ENCODE measurements at places on chromosomes 12 and 14.

GRCh38 chr12:81162391-81163136 lies 84.7 kb downstream of the ACSS3 start:
- no peak for DNase-seq

DNA sequence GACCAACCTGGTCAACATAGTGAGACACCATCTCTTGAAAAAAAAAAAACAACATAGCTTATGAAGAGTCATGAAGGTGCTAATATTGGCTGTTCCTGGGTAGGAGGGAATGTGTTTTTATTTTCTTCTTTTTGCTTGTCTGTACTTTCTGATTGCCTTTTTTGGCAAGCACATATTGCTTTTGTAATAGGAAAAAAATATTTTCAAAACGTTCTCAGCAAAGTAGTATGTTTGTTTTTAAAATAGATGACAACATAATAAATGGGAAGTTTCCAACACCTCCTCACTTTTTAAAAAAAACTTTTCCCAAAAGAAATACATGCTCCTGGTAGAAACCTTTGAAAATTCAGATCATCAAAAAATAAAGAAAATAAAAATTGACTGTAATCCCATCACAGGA lies 20.9 kb downstream of the FOS start:
- DNase-seq = no peak

DNA sequence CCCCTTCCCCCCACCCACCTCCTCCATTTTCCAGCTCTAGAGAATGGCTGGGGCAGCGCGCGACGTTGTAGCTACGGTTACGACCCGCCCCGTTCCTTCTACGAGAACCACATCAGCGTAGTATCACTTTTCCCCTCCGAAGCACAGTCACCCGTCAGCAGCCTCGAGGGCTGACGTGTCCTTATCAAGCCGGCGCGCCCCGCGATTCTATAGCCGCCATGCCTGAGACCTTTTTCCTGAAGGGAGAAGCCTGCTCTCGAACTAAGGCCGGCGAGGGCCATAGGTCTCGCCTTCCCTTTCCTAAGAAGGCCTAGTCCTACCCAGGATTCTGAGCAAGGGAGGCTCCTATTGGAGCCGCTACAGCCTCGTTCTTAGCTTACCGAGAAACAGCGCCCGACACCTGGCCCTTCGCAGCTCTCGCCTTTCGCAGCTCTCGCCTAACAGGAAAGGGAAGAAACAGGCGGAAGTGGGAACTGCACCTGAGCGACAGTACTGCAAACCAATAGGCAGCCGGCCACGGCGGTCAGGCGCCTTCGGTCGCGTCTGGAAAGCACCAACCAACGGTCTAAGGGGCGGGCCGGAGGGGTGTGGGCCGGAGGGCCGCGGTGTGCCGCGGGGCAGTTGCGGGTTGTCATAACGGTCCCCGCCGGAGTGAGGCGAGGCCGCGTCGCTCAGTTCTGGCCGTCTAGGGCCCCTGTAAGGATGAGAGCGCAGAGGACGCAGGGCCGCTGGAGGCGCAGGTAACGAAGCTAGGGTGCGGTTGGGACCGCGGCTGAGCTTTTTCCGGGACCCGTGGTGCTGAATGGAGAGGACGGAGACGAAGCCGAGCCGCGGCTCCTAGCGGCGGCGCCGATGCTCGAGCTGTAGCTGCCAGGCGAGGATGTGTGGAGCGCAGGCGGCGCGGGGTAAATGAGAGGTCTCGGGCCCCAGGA lies at the start of the genes MGAT2 and RPL36AL:
Gene MGAT2, plus strand, starts transcription at position 618 of the 932 bp plus-strand sequence. CDS start 470 bp downstream, outside the sequence.
Gene RPL36AL, minus strand, starts transcription at position 445 of the 932 bp plus-strand sequence. CDS start 1,522 bp downstream, outside the sequence.
- peak; percentile 96 for DNase-seq

- no peak for DNase-seq
These were observed 137.6 kb upstream of the MAX start for GRCh38 chr14:65239938-65240296.

GRCh38 chr12:52123487-52124186 lies 44.1 kb downstream of the SMIM41 start:
- no peak for DNase-seq

GRCh38 chr12:65856521-65856920 lies 32.2 kb downstream of the HMGA2 start:
- DNase-seq = no peak

DNA sequence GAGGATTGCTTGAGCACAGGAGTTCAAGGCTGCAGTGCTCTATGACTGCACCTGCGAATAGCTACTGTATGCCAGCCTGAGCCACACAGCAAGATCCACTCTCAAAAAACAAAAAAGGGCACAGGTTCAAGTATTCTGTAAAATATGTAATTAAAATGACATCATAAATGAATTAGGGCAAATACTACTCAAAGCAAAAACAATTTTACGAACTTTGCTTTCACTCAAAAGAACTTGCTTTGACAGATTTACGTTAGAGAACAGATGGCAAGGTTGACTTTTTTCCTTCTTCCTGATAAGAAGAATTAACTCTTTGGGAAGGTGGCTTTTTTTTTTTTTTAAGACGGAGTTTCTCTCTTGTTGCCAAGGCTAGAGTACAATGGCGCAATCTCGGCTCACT lies 44.0 kb upstream of the EAPP start:
- DNase-seq = peak; percentile 22

GRCh38 chr14:99272899-99273765 lies 1.1 kb upstream of the BCL11B start:
- DNase-seq = peak; percentile 86

GRCh38 chr12:34393086-34393820 lies 371.0 kb downstream of the ALG10 start:
- no peak for DNase-seq

DNA sequence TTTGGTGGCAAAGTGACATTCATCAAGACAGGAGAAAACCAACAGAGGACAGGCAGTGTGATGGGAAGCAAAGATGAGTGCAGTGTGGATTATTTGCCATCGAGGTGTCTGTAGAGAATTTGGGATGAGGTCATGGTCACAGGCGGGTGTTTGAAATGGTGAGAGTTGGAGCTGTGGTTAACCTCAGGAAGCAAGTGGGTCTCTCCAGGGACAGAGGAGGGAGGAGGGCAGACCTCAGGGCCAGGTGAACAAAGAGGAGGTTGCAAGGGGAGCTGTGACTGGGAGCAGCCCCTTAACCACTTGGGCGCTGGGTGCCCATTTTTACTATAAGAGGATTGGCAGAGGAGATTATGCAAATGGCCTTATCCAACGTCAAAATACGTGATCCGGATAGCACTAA lies 7.0 kb downstream of the FZD10 start:
- no peak for DNase-seq

DNA sequence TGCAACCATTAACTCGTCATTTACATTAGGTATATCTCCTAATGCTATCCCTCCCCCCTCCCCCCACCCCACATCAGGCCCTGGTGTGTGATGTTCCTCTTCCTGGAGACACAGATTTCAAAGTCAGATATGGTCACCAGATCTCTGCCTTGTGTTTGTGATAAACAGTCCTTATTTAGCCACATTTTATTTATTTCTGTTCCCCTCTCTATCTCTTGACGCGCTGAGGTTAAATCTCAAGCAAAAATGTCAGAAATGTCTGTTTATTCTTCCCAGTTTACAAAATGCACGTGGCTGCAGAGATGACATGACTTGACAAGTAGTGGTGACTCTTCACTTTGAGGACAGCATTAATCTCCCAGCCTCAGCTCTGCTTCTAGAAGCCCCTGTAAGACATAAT lies 11.5 kb upstream of the RASSF3 start:
- DNase-seq = no peak

GRCh38 chr12:29273178-29273843 lies 107.7 kb downstream of the ERGIC2 start:
- DNase-seq = no peak

DNA sequence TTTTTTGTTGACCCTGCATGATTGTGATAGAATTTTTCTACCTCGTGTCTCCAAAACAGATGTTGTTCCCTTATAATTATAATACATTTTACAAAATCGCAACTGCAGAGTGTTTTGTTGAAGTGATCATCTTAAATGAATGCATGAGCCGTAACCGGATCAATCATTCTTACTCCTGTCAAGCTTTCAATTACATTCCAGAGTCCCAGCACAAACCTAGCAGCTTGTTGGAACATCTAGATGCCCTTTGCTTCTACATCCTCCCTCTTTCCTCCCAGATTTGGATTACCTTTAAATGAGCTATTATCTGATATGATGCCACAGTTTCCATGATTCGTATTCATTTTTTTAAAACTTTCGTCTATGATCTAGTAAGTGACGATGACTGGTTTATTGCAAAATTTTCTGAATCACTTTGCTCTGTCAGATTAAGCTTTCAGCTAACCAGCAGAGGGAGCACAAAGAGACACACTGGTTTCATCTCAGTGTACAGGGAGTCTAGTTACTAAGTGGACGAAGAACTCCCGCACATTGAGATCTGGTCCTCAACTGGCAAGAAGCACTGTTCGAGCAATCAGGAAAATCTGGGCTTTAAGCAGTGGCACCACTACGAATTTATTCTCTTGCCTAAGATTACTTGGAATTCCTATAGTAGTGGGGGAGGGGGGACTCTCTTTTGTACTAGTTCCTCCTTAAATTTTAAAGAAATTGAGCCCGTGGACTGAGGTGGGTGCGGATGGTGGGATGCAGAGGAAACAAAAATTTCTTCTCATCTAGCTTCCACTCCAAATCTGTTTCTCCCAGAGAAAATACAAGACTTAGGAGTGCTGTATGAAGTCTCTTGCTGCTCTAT lies 40.9 kb downstream of the TSHR start:
- no peak for DNase-seq

DNA sequence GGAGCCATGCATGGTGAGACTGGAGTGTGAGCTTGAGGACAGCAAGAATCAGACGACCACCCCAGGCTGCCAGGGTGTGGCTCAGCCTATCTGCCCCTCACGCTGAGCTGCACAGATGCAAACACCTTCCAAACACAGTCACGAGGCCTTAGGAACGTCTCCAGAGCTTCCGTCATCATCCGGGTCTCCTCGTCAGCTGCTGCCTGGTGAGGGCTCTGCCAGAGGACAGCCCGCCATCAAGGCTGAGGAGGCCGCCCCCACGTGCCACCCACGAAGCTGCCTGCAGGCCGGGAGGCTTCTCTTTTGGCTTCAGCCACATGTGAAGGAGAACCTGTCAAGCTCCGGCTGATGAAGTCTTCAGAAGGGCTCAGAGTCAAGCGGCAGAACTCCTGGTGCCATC lies 13.4 kb downstream of the DDX51 start:
- DNase-seq = peak; percentile 40

DNA sequence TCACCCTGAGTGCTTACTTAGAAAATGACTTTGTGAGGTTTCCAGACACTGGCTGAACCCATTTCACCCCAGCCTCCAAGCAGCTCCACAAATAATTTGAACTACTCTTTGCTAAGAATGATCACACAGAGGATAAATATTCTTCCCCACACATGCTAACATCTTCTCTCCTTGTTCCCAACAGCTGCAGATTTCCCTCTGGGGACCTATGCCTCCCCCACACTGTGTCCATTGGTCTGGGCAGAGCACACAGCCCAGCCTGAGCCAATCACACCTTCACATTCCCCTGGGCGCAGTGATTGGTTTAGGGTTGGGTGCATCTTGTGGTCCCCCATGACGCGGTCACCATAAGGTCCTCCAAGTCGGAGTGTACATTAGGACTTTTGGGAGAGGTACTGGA lies 6.9 kb downstream of the SDR9C7 start:
- no peak for DNase-seq

DNA sequence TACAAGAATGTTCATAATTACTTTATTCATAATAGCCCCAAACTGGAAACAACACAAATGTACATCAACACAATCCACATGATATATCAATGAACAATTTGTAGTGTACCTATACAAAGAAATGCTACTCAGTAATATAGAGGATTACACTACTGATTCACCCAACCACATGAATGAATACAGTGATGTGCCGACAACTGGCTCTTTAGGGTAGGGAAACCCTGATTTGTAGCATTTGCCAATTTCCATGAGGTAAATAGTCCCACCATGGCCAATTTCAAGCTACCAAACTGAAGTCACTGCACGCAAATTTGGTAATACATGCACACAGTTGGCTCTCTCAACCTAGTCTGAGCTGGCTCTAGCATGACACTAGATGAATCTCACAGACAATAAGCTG lies 190.4 kb upstream of the KRR1 start:
- no peak for DNase-seq

DNA sequence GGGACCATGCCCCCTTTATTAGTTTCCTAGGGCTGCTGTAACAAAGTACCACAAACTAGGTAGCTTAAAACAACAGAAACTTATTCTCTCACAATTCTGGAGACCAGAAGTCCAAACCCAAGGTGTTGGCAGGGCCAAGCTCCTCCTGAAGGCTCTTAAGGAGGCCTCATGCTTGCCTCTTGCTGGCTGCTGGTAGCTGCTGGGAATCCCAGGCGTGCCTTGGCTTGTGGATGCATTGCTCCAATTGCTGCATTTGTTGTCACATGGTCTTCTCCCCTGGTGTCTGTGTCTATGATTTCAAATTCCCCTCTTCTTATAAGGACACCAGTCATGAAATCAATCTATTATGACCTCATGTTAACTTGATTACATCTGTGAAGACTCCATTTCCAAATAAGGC lies 11.2 kb downstream of the SLC17A8 start:
- DNase-seq = no peak

DNA sequence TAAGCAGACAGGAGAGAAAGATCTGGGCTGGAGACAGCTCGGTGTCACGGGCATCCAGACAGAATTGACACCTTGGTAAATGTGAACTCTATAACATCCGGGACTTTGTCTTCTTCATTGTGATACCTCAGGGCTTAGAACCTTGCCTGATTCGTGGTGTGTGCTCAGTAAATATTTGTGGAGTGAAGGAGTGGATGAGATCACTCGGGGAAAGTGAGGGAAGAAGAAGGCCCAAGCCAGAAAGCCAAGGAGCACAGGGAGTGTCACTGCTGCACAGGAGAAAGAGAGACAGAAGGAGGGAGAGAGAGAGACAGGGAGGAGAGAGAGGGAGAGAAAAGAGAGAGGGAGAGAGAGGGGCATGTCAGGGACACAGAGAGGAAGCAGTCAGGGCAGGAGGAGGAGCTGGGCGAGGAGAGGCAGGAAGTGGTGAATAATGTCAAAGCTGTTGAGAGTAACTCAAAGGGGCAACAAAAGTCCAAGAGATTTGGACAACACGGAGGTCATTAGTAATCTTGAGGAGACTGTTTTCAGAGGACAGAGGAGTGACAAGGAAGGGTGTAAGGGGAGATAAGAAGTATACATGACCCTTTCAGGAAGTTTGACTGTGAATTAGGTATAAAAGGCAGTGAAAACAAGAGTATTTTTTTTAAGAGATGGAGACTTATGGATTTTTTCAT lies 141.6 kb upstream of the MAX start:
- DNase-seq = no peak

DNA sequence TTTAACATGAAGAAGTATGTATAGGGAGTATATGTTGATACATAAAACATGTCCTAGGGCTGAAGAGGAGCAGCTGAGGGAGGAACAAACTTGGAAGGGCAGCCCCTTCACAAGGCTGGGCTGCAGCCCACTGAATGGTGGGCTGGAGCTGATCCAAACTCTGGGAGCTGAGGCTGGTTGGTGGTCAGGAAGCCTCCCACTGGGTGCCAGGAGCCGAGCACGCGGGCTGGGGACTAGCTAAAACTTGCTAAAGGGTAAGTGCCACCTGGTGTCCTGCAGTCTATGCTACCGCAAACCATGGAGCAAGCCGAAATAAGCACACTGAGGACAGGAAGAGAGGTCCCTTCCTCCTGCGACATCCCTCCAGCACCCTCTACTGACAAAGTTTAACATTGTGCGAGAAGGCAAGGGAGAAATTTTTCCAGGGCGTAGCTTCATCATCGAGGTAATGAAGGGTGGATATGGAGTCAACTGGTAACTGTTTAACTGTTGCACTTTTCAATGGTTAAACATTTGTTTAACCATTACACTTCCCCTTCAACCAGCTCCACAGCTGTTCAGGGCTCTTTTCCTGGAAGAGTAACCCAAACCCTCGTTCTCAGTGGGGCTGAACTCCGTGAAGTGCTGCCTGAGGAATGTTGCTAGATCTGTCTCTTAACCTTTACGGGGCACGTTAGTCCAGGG lies 42.2 kb downstream of the EGLN3 start:
- DNase-seq = no peak

GRCh38 chr14:89060191-89060590 lies 235.7 kb downstream of the TTC8 start:
- no peak for DNase-seq

Measured in activated CD8-positive, alpha-beta memory T cell treated with anti-CD3 and anti-CD28 coated beads, Interleukin-2, amount 50 U/mL, for 48 hours (primary cell).